ENCODE measurements at places on chromosomes 11 and 22.

GRCh38 chr11:76267556-76267955 lies 61.3 kb upstream of the WNT11 start:
- DNase-seq, result no peak

DNA sequence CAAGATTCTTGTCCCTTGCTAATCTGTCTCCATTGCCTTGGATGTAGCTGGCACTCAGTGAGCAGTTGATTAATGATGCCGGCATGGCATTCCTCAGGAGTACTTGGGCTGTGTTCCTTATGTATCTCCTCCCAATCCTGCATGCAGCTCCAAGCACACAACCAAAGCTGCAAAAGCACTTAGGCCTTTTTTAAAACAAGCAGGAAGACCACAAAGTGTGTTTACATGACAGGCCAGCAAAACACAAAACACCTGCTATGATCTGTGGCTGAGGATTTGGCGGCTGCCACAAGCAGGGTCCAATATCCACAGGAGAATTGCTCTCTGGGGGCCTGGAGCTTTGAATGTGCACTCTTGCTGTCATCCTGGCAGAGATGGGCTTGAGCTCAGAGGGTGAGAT lies 8.9 kb downstream of the ABTB2 start:
- no peak for DNase-seq

DNA sequence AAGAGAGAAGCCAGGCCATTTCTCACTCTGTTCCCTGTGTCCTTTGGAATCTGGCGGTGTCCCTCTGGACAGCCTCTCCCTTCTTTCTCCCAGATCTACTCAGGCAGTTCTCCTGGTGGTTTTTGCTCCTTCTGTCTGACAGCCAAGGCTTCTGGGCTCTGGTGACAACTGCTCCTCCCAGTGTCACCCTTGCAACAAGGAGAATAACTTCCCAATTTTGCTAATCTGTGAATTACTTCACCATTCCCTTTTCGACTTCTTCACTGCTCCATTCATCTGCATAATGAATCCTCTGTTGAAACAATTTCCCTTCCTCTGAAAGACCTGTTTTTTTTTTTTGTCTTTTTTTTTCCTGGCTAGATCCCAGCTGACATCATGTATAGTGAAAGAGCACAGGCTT lies 56.3 kb upstream of the PDE3B start:
- DNase-seq, result no peak

DNA sequence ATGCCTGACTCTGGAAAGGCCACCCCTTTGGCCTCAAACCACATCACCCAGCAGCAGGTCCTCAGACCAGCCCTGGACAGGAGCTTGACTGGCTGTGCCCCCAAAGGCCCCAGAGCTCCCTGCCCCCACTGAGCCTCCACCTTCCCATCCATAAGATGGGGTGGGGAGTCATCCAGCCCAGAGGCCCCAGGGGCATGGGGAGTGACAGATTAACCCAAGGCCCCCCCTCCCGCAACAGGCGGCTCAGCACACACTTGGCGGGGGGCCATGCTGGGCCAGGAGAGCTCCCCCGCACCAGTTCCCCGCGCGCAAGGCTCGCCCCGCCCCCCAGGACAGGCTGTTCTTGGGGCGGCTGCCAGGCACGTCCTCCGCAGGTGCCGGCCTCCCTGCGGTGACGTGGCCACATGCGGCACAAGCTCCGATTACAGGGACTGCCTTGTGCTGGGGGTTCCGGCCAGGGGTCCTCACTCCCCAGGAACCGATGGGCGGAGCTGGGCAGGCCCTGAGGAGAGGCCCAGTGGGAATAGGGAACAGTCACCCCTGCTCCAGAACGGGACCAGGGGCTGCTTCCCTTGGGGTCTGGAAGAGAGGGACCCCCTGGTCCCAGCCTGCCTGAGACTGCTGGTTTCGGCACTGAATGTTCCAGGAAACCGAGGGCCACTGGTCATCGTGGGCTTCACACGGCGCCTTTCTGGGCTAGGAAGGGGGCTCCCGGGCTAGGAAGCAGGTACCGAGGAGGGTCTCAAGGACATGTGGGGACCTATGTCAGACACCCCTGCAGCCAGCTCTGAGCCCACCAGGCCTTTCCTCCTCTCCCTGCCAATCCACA lies 5.1 kb upstream of the CDKN1C start:
- DNase-seq, result no peak

DNA sequence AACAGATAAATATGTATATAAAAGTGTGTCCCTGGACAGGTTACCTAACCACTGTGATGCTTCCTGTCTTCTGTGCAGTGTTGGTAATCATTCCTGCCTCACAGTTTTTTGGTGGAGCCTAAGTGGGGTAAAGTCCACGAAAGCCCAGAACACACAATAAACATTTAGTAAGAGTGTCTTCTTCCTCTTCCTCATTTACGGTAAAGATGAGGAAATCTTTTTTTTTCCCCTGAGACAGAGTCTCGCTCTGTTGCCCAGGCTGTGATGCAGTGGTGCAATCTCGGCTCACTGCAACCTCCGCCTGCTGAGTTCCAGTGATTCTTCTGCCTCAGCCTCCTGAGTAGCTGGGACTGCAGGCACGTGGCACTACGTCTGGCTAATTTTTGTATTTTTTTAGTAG lies 117.1 kb downstream of the LDLRAD3 start:
- DNase-seq, result no peak
